ENCODE measurements at places on chromosomes 6 and 20.

DNA sequence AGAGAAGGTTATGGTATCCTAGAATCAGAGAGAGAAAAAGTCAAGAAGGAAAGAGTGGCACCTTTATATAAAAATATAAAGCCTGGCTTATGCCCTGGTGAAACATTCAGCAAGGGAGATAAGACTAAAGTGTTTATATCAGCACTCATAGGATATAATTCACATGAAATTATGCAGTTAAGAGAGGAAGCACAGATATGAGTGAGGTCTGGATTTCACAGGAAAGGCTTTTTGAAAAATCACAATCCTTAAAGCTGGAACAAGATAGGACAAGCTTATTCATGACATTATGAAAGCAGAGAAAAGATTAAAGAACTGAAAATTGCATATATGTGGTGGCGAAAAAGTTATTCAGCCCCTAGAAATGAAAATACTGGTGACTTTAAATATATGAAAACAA is 181.2 kb upstream of the FLRT3 start:
- no peak for DNase-seq

GRCh38 chr6:109743739-109744138 is 52.6 kb downstream of the FIG4 start:
- DNase-seq: no peak

DNA sequence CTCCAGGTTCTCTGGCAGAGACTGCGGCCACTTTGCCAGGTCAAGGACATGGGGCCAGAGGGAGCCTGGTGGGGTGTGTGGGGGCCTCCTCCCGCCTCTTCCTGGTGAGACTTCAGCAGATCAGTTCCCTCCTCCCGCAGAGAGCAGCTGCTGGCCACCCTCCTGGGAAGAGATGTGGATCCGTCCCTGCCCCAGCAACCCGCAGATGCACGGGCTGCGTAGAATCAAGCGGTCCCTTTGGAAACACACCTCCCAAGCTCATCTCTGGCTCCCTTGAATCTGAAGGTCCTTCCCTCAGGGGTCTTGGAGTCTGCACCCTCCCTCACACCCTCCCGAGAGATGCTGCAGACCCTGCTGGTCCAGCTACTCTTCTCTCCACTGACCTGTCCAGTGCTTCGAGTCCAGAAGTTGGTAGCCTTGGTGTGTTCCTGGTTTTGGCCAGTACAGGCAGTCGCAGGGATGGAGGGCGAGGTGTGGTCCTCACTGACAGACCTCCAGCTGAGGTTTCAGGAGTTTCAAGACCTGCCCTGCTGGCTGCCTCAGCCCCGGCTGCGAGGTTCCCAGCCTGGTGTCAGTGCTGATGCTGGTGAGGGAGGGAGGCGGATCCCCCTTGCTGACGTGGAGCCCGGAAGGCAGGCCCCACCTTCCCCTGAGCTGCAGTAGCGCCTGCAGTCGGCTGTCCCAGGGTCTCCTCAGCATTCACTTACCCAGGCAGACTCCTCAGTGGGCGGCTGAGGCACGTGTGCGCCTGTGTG is at the start of gene NPBWR2:
TSS of gene NPBWR2 (minus strand) at position 585 of the 755 bp plus-strand sequence. CDS start 734 bp downstream, outside the sequence.
- peak; percentile 77 for DNase-seq

DNA sequence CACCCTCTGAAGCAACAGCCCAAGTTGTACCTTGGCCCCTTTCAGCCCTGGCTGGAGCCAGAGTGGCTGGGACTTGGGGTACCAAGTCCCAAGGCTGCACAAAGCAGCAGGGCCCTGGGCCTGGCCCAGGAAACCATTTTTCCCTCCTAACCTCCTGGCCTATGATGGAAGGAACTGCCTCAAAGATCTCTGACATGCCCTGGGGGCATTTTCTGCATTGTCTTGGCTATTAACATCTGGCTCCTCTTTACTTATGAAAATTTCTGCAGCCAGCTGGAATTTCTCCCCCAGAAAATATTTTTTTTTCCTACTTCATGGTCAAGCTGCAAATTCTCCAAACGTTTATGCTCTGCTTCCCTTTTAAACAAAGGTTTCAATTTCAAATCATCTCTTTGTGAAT is 269.4 kb upstream of the CDYL start:
- DNase-seq: no peak

DNA sequence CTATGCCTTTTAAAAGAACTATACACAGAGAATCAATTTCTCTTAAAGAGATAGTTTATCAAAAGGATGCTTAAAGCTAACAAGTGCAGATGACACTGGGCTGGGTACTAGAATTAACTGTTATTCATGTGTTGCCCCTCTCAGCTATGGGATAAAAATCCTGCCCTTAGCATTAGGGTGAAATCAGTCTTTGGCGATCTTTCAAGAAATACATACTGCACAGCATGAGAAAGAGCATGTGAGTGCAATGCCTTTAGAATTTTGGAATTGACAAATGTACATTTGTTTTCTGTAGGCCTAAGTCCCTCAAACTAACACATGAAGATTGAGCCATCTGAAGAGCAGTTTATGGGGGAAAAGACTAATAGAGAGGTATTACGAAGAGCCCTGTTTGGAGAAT is 115.4 kb downstream of the ZFP64 start:
- no peak for DNase-seq
